Stimulated activated CD4-positive, alpha-beta T cell treated with anti-CD3 and anti-CD28 coated beads, Interleukin-4, amount 100 ng/mL, for 1 hour (primary cell): ENCODE measurements at places on chromosomes 5 and 9.

DNA sequence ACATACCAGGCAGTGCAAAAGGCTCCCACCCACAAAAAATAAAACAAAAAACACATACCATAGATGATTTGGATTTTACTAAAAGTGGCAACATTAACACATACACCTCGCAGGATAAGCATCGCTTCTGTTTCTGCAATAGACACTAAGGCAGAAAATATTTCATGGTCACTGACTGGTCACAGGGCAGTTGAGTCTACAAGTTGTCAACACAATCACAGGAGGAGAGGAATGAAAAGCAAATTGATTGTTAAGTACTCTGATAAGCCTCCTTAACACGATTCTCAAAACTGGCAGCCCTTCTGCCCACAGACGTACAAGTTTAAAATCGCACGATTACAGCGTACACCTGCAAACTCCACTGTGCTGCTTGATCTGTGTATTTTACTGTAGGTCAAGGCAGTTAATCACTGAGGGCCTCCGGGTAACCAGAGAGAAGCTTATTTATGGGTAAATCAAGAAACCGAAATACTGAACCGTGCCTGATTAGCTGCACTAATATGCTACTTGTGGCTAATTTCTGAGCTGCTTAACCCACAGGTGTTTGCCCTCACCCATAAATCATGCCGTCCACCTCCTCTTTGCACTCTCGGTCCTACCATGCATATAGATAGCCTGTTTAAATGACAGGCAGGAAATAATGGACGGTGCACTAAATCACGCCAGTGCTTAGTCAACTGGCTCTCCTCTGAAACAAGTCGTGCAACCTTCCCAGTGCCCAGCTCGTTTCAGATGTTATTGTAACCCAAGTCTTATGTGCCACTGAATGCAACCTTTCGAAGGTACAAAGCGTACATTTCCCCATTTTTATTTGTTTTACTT, 659.4 kb upstream of the ADAMTS16 start:
- no peak for DNase-seq

DNA sequence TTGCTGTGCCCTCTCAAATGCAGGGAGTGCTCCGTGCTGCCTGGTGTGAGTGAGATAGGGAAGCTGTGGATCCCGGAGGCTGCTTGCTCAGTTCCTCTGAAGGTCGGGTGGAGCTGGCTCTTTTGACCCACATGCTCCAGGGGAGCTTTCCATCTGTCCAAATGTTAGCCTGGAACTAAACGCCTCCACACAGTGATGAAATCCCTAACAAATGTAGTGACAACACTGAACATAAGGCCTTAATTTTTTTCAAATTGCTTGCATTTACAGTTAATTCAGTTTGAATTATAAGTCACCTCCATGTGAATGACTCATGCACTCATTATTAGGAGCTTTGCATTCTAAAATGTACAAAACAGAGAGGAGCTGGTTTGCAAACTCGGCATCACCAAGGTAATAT, 27.0 kb downstream of the PRDM6 start:
- DNase-seq = no peak

DNA sequence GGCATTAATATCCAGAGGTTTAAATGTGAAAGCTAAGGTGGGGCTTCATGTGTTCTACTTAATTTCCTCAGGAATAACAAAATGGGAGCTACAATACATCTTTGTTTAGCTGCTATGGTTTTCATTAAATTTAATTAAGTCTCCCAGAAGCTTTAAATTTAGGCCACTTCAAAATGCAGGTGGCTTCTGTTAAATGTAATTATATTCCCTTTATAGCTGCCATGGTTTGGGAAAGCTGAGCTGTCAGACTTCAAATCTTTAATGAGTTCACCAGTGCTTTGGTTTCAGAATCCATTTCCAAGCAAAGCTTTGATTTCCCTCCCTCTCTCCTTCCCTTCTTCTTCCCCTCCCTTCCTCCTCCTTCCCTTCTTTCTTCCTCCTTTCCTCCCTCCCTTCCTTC, 58.4 kb upstream of the FAM170A start:
- no peak for DNase-seq

DNA sequence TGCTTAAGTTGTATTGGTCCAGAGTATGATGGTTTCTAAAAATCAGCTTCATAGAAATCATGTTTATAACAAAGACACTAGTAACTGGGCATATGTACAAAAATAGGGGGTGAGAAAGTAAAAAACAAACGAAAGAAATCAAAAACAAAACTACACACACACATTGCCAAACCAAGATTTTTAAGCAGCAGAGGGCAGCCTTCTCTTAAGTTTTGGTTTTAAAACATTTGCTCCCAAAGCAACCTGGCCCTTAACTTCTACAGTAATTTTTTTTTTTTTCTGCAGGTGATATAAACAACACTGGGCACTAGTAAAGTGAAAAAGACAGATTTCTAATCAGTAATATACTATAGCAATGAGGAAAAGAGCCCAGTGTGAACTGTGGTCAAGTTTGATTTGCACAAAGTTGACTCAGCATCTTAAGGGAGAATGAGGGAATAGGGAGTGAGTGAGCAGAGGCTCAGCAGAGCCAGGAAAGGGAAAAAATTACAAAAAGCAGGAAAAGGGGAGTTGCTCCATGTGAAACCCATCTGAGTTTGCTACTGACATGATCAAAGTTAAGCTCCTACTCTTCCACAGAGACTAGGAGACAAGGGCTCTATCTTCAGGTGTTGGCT, 13.4 kb upstream of the GAPT start:
- no peak for DNase-seq

- DNase-seq = no peak
Measured at GRCh38 chr5:88188458-88189132, 80.0 kb downstream of the TMEM161B start.

- DNase-seq = no peak
Measured at GRCh38 chr9:130159057-130159456, 13.1 kb upstream of the NCS1 start.

GRCh38 chr5:41772785-41773442, 97.3 kb downstream of the OXCT1 start:
- no peak for DNase-seq

- DNase-seq = no peak
Measured at GRCh38 chr9:93810028-93810971, 144.9 kb downstream of the BARX1 start.

DNA sequence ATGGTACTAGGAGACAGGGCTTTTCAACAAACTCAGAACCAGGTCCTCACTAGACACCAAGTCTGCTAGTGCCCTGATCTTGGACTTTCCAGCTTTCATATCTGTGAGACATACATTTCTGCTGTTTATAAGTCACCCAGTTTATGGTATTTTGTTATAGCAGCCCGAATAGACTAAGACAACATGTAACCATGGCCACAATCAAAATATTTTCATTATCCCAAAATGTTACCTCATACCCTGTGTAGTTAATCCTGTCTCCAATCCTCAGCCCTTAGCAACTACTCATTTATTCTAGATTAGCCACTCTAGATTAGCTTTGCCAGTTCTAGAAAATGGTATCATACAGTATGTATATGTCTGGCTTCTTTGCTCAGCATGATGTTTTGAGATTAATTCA, 6.3 kb upstream of the ATG10 start:
- no peak for DNase-seq

DNA sequence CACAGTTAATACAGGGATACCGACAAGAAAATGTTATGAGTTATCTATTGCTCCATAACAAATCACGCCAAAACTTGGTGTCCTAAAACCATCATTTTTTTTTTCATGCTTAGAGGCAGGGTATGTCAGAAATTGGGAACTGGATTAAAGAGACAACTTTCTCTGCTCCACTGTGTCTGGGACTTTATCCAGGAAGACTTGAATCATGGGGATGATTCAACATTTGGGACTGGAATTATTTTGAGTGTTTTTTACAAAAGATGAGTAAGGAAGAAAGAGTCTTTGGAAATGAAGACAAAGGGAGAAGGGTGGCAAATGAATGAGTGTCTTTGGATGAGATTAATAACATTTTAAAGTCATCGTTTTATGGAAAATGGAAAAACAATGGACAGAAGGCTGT, 1883.7 kb upstream of the C9orf72 start:
- no peak for DNase-seq

GRCh38 chr9:95513711-95514110, 3.1 kb downstream of the PTCH1 start:
- DNase-seq = no peak

DNA sequence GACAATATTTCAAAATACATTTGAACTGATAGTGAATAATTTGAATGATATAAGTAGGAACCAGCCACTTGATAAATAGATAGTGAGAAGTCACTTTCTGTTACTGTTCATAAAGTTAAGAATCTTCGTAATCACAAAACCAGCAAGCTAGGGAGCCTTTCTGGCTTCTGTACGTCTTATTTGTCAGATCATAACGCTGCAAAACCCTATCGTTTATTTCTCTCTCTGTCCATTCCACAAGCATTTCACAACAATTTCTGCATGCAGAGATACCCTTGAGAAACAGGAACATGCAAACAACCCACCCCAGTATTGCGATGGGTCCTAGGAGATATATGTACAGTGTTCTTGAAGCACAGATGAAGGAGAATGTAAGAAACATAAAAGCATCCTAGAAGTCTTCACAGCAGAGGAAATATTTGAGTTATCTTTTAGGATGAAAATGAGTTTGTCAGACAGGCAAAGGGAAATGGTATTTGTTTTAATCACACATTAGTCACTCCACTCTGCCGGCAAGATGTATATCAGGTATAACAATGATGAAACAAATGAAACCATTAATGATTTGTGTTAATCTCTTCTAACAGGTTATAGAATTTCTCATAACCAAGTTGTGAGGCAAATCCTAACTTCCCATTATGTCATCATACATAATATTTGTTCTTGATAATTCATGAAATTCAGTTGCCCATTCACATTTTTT, 668.7 kb upstream of the FTMT start:
- no peak for DNase-seq

DNA sequence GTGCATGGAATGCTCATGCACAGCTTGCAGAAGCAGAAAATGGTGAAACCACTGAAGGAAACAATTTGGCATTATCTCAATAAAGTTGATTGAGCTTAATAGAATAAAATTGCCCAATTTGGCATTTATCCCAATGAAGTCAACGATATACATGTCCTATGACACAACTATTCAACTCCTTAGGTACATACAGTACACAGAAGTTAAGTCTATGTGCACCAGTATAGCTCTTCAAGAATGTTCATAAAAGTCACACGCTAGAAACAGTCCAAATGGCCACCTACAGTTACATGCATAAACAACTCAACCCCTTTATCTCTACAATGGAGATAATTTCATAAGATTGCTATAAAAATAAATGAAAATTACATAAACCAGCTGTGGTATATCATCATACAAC, 184.5 kb downstream of the DENND1A start:
- no peak for DNase-seq

GRCh38 chr9:20593537-20593936, 28.8 kb downstream of the MLLT3 start:
- no peak for DNase-seq

DNA sequence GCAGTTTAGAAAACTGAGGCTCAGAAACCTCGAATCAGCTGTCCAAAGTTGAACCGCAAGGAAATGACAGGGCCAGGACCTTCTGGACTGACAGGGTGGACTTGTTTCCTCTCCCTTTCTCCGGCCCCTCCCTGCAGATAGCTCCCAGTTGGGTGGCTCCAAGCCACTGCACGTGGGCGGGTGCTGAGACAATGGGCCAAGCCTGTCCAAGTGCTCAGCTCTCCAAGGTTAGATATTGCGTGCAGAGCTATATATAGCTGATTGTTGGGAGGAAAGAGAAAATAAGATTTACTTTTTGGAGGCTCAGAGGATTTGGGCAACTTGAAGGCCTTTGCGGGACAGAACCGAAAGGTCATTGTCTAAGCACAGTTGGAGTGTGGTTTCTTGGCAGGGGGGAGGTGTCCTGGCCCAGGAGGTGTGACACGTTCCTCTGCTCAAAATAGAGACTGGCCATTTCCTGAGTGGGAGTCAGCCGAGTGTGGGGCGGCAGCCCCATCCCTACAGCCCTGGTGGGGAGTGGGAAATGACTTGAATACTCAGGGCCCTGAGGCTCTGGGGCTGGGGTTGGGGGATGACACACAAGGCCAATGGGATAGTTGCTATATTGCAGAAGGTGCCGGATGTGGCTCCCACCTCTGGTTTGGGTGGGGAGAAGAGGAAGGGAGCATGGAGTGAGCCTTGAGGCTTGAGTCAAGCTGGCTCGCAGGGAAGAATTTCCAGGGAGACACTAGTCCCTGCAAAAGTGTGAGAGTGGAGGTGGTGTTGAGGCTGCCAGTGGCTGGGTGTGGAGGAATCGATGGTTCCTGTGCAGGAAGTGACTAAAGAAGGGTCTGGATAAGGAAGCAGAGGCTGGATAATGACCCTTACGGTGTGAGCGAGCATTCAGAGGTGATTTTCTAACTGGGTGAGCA, 44.4 kb upstream of the SMAD5 start:
- DNase-seq = no peak
